ENCODE measurements at places on chromosomes 1 and 21. TPM values are rescaled to one million over a fixed set of nuclear protein-coding genes. Genes with fewer than 3 reads are reported as not detected.

- no peak for DNase-seq
These were observed 51.6 kb upstream of the SPATA6 start for GRCh38 chr1:48523558-48523957.

- no peak for DNase-seq
These were observed 122.7 kb downstream of the CLEC20A start for GRCh38 chr1:178374016-178374415.

- no peak for DNase-seq
These were observed 25.0 kb downstream of the RIMS3 start for GRCh38 chr1:40640314-40641076.

The LCE1C gene
- not detected for polyA plus RNA-seq

The ADAM30 gene
- not detected for polyA plus RNA-seq

The NBPF11 gene
- 18.6 TPM for polyA plus RNA-seq

The FHL3 gene
- 31.3 TPM for polyA plus RNA-seq

DNA sequence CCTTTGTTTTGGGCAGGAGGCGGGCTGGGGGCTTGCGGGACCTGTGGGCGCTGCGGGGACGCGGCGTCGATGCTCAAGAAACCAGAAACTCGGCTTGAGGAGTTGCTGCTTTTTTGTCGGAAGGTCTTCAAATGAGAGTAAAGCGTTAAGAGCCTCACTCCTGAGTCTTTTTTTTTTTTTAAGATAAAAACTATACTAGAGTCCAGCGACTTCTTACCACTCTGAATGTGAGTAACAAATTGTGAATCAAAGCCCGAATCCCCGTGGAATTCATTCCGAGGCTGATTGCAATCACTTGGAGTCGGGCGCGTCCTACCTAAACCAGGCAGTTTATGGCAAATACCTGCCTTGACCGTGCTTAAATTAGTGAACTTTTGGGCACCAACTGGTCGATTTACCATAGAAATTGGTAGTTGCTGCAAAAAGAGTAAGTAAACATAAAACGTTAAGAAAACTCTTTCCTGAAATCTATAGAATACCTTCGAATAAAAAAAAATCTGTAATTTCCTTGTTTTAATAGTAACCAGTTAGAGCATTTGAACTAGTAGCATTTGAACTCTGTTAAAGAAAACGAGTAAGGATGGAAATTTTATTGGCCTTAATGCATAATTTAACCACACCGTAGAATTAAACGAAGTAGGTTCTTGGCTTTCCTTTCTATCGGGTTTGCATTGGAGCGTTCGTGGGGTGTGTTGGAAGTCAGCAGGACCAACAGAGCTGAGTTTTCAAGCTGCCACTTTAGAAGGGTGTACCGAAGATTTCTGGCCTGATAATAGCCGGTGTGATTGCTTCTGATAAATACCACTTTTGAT is 769 bp downstream of the GPSM2 start:
- no peak for DNase-seq

DNA sequence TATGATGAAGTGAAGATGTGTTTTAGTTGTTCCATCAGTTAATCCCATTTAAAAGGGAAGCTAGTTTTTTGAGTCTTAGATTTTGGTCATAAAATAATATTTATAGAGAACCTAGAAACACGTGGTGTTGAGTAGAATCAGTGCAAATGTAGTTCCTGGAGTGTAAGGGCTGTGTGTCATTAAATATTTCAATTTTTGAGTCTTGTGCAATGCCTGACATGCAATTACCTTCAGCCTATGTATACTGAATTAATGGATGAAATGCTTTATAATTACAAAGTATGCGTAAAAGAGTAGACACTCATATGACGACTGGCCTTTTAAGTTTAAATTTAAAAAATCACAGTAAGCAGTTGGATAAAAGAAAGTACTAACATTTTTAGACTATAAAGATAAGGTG is 75.0 kb downstream of the NEK7 start:
- DNase-seq: no peak

GRCh38 chr1:44724296-44724954 is 6.5 kb downstream of the RNU5D-1 start:
- DNase-seq: no peak

DNA sequence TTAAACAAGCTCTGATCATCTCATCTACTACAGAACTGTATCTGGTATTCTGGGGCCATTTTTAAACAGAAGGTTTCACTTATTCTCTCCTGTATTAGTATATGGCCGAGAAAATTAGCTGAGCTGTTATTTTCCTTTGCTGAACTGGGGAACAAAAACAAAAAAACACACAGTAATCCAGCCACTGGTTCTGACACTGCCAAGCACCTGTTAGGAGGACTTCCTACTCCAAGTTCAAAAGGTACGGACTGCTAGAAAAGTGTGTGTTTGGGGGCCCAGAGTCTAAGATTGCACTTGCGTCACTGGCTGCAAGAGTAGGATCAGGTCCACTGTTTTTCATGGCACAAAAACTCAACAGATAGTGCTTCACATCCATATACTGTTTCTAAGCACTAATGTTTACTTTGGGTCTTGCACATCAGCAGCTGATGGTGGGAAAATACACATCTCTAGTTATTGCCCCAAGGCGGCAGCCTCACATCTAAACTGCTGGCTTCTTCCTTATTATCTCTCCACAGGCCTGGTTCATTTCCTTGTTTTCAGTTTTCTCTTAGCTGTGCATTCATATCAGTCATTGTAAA is 226.1 kb downstream of the FGGY start:
- DNase-seq: no peak

DNA sequence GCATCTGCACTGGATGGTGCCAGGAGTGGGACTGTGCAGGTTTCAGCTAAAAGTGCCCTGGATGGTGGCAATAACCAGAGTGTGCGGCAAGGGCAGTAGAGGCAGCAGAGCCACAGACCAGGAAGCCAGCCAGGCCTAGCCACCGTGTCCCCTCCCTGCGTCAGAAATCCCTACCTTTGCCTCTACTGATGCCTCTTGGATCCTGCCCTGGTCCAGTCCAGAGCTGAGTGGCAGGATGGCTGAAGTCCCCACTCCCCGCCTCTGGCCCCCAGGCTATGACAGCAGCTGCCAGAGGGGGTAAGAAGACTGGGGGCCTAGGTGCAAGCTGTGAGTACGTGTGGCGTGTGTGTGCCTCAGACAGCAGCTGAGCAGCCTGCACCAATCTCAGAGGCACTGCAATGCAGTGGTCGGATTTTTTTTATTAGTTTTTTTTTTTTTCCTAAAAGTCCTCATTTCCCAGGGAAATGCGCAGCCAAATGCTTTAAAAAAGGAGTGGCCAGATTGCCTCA is 51.9 kb downstream of the SYT2 start:
- DNase-seq: no peak

The IL20 gene
- polyA plus RNA-seq: not detected

DNA sequence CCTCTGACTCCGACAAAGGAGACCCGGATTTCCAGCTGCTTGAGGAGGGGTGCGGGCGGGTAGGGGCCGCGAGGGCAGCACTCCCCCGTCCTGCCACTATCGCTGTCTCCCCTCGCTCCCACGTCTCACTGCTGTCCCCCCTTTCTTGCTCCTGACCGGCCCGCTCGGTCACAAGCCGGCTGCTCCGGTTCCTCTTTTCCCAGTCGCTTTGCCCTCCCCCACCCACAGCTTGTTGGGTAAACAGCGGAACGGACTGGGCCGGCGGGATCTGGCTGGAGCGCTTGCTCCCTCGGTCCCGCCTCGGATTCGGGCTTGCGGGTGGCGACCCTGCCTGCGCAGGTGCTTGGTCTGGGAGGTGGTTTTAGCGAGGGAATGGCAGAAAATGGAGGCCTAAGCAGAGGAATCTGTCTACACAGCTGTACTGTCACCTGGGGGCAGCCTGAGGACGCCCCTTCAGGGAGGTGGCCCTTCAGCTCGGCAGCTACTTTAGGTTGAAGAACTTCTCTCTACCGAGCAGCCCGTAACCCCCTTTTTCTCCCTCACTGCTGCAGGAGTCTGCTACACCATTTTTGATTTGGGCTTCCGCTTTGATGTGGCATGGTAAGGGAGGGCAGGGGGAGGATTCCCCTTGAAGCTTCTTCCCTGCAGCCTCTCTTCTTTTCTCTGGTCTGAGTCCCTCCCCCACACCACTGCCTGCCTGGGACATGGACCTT is 645 bp downstream of the ATP6V0B start:
- DNase-seq: peak; percentile 85

The LGR6 gene
- not detected for polyA plus RNA-seq
